ENCODE measurements at places on chromosomes 12 and 14.

DNA sequence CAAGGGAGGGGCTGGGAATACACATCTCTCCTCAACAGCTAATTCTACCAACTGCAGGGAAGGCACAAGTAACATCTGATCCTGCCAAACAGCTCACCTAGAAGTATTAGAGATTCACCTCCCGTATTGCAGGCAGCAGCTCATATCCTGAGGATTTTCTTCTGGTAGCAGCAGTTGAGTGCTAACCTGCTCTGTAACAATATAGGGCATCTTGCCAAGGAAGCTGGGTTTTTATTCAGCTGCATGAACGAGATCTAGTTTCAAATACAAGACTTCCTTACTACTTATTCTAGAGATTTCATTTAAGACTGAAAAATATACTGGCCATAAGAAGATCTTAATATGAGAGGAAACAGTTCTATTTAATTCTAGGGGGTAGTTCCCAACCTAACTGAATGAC lies 261.4 kb upstream of the USP15 start:
- no peak for DNase-seq

DNA sequence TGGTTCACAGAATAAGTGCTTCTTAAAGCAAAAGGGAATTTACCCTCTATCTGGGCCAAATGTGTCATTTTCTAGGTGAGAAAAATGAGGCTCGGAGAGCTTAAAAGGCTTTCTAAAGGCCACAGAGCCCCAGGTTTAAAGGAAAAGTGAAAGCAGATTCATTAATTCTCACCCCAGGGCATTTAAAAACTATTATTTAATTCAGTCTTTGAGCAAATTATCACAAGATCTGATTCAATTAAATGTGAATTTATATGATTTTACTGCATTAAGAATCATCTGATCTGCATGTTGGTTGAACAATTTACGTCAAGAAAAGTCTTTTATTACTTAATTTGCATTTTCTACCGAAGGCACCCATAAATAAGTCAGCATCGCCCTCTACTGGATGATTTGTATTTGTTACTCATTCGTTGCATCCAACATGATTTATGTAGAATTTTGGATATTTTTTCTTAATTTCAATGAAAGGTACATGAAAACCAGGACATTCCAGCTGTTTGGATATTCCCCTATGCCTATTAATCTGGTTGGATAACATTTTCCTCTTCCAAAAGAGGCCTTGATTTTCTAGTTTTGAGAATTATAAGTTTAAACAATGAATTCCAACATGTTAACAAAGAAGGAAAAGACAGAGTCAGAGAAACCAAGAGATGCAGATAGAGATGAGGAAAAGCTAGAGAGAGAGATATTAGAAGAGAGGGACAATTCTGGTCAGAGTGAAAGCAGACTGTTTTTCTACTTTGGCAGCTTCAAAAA lies 19.1 kb upstream of the DHRS7 start:
- DNase-seq = peak; percentile 51

GRCh38 chr14:88998027-88998426 lies 173.6 kb downstream of the TTC8 start:
- DNase-seq = no peak

DNA sequence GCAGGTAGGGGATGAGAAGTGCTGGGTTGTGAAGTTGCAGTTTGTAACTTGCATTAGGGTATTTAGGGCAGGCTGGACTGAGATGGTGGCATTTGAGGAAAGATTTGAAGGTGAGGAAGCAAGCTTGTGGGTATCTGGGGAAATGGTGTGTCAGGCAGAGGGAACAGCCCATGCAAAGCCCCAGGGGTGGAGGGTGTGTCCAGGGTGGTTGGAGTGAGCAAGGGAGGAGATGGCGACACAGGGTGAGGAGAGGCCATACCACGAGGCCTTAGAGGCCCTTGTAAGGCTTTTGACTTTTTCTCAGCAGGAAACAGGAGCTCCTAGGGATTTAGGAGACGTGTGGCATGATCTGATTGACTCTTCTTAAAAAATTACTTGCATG lies 136.9 kb downstream of the NUAK1 start:
- DNase-seq = no peak

GRCh38 chr12:108694812-108695278 lies 36.5 kb downstream of the CORO1C start:
- no peak for DNase-seq

GRCh38 chr14:35400648-35401421 lies 3.7 kb downstream of the NFKBIA start:
- DNase-seq = no peak

DNA sequence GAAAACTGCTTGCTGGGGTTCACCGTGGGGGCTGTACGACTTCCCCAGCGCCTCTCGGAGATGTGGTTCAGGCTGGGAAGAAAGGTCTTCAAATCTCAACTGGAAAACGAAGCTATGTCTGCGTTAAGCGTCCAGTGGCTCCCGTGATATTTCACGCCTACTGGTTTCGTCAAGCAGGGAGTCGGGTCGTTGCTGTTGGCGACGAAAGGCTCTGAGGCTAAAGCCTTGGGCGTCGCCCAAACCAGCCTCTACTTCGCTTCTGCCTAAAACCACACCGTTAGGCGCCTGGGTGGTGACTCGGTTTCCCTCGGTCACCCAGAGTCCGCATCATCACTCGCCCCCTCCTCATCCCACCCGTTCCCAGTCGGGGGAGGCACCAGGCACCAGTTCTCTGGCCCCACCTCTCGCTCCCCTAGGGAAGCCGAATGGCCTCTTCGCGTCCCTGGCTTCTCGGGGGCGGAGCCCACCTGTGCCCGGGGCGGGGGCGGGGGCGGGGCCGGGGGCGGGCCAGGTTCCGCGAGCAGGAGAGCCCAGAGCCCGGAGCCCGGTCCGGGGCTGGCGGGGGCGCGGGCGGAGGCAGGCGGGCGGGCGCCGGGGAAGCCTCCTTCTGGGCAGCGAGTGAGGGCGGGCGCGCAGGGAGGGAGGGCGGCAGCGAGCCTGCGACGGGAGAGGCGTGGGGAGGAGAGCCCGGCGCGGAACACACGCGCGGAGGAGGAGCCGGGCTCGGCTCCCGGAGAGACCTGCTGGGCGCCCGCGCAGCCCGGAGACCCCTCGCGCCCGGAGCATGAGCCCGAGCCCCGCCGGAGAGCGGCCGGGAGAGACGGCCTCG lies at the start of gene B4GALNT3:
B4GALNT3 (plus strand) TSS at position 510 of the 829 bp plus-strand sequence. CDS start 438 bp downstream, outside the sequence.
- no peak for DNase-seq

- DNase-seq = peak; percentile 93
Observed at GRCh38 chr12:15979096-15980092, 68.3 kb downstream of the DERA start.

DNA sequence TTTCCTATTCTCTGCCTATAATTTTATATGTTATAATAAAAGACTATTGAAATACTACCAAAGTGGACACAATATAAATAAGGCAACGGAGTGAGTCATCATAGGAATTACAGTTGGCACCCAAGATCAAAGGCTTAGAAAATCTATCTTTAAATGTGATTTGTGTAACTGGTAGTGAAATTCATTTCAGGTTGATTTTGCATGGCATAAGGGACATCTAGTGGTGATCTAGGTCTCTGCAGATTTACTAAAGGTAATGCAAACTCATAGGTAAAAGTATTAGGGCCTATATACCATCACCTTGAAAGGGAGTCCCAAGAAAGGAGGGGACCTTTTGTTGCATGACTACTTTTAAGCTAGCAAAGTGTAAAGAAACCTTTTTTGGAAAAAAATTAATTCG lies 527.2 kb downstream of the NRXN3 start:
- DNase-seq = peak; percentile 14

- peak; percentile 67 for DNase-seq
Observed at GRCh38 chr12:80129895-80130530, 30.7 kb downstream of the OTOGL start.

DNA sequence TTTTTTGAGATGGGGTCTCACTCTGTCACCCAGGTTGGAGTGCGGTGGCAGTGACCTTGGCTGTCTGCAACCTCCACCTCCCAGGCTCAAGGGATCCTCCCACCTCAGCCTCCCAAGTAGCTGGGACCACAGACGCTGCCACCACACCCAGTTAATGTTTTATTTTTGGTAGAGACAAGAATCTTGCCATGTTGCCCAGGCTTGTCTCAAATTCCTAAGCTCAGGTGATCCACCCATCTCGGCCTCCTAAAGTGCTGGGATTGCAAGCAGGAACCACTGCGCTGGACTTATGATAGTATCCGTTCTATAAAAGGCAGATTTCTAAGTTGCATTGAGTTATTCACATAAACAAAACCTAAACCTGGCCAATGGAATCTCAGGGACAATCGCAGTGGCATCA lies 321.1 kb upstream of the PRICKLE1 start:
- no peak for DNase-seq

- no peak for DNase-seq
Observed at GRCh38 chr12:98162906-98163678, 352.3 kb upstream of the TMPO start.

- DNase-seq = no peak
Observed at GRCh38 chr12:117587631-117588287, 226.3 kb upstream of the NOS1 start.

DNA sequence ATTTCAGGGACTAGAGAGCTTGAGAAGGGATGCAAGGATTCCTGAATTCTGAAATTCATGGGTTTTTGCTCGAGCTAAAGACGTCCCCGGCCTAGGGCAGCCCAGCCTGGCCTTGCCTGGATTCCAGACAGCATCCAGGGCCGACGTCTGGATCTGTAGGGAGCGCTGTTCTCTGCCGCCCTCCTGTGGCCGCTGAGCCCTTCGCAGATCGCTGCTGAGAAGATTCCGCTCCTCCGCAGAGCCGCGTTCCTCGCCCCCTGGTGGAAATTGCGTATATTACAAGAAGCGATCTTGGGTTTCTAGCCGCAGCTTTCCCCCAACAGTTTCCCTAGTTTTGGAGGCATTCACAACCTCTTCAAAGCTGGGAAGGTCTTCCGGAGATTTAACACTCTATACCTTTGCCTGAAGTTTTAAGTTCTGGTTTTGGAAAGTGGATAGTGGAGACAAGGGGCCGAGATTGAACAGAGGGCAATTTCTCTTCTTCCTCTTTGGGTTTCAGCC lies 5.1 kb downstream of the CISTR start:
- peak; percentile 70 for DNase-seq

- no peak for DNase-seq
Observed at GRCh38 chr12:34287986-34288962, 266.0 kb downstream of the ALG10 start.

GRCh38 chr12:131836193-131836592 lies 8.0 kb downstream of the MMP17 start:
- DNase-seq = no peak

DNA sequence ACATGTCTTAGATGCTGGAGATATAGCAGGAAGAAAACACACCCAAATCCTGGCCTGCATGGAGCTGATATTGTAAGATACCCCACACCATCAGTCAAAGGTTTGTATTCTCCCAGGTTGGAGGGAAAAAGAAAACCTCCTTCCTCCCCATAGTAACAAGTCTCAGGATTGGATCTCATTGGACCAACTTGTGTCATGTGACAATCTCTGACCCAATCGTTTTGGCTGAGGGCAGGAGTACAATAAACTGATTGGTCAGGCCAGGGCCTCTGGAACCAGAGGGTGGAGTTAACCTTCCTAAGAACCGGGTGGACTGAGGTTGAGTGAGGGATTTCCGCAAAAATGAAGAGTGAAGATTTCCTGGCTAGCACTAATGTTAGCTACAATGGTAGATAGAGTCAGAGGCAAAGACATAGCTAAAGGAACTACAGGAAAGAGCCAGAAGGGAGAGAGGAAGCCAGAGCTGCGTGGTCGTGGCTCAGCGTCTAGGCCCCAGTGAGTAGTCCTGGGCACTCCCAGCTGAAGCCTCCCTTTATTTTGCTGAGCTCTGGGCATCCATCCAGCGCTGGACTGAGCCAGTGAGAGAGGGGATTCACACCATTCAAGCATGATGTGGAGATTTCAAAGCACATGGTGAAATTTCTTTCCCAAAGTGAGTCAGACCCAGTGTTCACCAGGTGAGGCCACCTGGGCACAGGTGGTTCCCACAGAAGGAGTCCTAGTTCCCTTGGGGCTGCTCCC lies 219.9 kb downstream of the AACS start:
- no peak for DNase-seq
